Kidney capillary endothelial cell (primary cell): ENCODE measurements at places on chromosomes 5 and 9.

- DNase-seq = no peak
Observed at GRCh38 chr9:26802921-26803320, 89.7 kb downstream of the CAAP1 start.

DNA sequence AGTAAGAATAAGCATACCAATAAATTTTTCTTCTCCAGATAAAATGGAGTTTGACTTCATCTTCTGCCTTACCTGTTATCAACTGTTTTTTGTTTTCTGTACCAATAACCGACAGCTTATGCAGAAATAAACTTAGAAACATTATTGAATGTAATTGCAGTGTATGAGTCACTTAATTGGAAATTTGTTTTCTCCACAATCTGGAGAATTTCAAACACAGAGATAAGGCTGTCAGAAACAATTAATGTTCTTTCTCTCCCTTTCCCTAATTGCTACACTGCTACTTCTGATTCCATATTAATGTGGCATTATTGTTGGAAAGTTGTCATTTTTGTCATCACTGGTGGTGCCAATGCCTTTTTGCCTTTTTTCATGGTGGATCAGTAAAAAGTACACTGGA lies 180.3 kb downstream of the SLCO4C1 start:
- no peak for DNase-seq

GRCh38 chr5:172433513-172433912 lies 20.8 kb downstream of the SH3PXD2B start:
- no peak for DNase-seq

DNA sequence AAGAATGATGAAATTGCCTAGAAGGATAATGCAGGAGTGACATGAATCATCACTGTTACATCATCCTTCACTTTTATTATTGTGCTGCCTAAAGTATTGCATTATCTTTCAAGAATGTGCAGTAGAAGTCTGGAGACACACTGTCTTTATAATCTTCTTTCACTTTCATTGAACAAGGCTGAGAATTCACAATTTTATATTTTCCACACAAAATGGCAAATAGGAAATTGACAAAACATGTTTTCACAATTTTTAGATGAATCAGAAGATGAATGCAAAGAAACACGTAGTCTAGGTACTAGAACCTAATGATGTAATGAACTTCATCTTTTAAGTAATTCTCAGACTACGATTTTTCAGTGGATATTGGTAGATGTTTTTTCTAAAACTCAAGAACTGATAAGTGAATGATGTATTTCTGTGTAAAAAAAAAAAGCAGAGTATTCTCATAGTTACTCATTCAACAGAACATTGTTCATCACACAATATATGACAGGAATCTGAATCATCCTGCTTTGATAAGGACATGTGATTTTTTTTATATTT lies 131.5 kb upstream of the GRHPR start:
- DNase-seq = peak; percentile 36

DNA sequence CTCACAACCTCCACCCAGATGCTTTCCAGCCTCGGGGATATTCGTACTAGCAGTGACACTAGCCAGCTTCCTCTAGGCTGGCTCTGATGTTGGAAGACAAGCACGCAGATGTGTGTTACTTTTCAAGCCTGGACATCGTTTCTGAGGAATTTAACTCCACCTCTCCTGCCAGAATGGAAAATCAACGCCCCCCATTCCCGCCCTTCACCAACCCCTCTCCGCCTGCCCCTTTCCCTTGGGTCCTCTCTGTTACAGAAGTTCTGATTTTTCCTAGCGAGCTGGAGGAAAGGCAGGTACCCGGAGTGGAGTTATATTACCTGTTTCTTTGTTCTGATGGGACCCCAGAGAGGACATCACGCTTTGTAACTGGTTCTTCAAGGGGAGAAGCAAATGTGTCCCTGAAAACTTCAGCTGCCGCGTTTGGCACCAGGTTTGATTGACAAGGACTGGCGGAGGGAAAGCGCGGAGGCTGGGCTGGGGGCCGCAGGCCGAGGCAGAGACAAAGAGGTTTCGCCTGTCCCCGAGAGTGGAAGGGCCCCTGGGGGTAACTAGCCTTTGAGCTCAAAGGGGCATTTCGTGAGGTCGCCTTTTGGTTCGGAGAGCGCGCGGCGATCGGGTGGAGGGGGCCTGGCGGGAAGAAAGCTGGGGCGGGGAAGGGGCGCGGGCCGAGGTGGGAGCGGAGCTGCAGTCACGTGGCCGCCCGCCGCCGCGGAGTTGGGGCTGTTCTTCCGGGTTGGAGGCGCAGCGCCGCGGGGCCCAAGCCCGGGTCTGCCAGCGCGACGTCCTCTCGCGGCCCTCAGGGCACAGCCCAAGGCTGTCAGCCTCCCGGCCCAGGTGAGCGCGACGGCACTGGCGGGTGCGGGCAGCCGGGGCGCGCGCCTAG lies at the start of gene NNT:
Gene NNT, plus strand, starts transcription at position 720 of the 883 bp plus-strand sequence. CDS start 6,016 bp downstream, outside the sequence.
- peak; percentile 33 for DNase-seq

GRCh38 chr5:154977409-154977808 lies 36.1 kb upstream of the KIF4B start:
- no peak for DNase-seq

GRCh38 chr9:115122937-115123336 lies 5.0 kb upstream of the TNC start:
- DNase-seq = no peak

GRCh38 chr5:103589776-103590175 lies 27.2 kb upstream of the NUDT12 start:
- DNase-seq = no peak

- no peak for DNase-seq
Observed at GRCh38 chr9:127918183-127919107, 1.6 kb upstream of the ST6GALNAC4 start.

GRCh38 chr9:130543368-130543767 lies 36.0 kb upstream of the FUBP3 start:
- DNase-seq = no peak

- no peak for DNase-seq
Observed at GRCh38 chr9:126347911-126348760, 21.5 kb downstream of the MVB12B start.

GRCh38 chr9:129667850-129668249 lies 2.4 kb downstream of the PRRX2 start:
- DNase-seq = no peak

GRCh38 chr5:59236986-59237385 lies 654.1 kb downstream of the RAB3C start:
- DNase-seq = no peak

- no peak for DNase-seq
Observed at GRCh38 chr9:132200706-132201105, 38.8 kb downstream of the NTNG2 start.
